ENCODE measurements at places on chromosomes 5 and 9.

- DNase-seq, result no peak
Observed at GRCh38 chr5:95350631-95351030, 40.5 kb upstream of the FAM81B start.

DNA sequence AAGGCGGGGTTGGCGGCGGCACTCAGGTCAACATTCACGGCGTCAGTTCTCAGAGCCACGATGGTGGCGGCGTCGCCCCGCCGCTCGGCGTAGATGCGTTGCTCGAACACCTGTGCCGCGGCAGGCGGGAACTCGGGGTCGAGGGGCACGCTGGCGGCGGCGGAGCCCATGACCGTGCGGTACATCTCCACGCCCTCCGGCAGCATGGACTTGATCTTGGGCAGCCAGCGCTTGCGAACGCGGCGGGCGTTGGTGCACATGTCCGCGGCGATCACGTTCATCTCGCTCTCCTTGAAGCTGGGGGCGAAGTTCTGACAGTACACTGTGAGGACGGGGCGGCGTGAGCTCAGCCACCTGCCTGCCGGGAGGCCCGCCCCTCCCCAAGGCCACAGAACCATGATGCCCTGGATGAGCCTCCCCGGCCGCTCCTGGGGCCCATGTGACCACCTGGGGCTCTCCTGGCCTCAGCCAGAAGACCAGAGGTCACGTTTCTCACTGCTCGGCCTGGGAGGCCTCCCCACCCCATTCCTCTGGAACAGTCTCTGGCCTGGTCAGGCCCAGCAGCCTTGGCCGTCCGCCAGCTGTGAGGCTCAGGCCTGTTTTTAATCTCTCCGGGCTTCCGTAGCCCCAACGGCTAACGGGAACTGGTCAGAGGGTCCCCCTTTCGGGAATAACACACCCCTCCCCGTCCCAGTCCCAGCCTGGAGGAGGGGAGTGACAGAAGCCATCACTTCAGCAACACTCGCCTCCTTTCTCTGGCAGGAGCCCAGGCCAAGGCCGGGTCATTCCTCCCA, 50.7 kb upstream of the UBAC1 start:
- no peak for DNase-seq

- DNase-seq, result no peak
Observed at GRCh38 chr9:4923141-4923540, 61.9 kb upstream of the JAK2 start.

GRCh38 chr5:181170237-181170825, 22.9 kb downstream of the OR2V2 start:
- DNase-seq, result no peak

DNA sequence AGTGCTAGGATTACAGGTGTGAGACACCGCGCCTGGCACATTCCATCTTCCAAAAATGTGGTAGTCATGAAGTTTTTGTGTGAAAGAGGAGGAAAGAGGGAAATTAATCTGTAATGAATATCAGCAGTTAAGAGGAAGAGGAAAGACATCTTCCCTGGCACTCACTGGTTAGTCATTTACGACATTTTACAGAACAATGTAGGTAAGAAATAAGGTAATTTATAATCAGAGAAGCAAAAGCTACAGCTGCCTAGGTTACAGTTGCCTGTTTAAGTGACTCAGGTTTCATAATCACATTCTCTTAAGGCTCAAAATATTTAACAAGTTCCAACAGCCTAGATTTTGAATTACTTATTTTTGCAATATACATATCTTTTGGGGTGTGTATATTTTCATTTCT, 26.9 kb downstream of the CNOT6 start:
- DNase-seq, result no peak

DNA sequence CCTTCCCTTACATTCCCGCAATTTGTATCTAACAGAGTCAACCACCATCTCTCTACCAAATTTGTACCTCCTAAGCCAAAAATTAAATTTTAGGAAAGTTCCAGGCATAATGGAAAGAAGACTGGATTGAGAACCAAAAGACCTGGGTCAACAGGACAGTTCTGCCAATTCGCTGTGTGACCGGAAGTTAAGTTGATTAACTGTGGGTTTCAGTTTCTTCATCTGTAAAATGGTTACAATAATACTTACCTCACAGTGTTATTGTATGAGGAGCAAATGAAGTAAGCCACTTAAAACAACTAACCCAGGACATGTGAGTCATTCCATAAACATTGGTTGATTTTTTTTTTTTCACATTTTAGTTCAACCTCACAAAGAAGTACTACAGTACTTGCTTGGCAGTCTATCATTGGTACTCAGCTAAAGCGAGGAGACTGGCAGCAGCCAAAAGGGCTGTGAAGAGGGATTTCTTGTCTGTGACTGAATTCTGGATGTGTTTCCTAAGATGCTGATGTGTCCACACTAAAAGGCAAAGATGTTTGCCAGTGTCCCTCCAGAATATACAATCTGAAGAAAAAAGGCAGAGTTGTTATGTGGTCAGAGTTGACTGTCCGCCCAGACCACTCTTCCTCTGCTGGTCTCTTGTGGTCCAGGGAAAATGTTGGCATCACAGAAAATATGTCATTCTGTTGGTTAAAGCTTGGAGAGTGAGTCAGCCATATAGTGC, 198.6 kb downstream of the TLE1 start:
- no peak for DNase-seq

DNA sequence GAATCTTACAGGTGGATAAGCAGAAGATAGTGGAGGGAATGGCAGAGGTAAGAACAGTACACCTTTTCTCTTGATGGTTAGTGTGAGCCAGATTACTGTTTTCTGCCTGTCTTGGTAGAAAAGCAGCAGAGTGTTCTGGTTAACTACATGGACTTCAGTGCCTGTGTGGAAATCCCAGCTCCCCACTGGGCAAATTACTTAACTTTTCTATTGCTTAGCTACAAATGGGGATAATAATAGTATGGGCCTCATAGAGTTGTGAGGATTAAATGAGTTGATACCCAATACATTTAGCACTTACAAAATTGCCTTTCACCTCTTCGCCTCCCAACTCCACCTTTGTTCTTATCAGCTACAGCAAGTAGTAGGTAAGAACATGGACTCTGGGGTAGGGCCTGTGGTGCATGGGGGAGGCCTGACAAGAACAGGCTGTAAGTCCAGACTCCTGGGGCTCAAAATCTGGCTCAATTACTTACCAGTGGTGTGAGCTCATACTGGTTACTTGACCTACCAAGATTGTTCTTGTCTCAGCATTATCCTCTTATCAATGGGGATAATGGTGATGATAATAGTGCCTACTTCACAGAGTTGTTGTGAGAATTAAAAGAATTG, 125.1 kb downstream of the LIFR start:
- DNase-seq, result no peak

DNA sequence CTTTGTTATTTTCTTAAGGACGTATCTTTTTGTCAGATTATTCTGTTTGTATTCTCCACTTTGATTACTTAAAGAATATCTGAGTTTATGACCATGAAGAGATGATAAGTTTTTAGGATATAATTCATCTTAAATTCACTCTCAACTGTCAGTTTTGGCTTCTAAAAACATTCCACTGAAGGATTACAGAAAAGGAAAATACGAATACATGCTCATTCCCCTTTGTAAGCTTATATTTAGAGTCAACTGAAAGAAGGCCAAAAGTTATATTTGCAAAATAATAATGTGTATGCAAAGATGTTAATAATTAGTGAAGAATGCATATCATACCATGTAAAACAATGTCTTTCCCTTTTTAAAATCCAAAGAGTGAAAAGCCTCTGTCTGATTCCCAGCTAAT, 52.5 kb downstream of the ZNF474 start:
- DNase-seq, result no peak

DNA sequence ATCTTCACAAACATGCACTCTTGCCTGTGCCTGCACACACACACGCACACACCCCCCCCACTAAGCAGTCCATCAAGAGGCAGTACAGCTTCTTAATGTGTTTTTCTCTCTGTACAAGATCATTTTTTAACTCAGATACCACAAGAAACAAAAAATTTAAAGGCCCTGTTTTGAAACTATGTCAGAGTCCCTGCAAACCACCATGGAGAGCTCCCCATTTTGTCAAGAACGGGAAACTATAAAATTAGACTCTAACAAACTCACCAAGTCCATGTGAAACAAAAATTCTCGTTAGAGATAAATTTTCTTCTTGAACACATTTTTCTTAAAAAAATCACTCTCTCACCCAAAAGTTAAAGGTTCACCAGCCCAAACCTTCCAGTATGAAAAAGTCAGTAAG, 86.3 kb downstream of the ELAVL2 start:
- DNase-seq, result no peak

DNA sequence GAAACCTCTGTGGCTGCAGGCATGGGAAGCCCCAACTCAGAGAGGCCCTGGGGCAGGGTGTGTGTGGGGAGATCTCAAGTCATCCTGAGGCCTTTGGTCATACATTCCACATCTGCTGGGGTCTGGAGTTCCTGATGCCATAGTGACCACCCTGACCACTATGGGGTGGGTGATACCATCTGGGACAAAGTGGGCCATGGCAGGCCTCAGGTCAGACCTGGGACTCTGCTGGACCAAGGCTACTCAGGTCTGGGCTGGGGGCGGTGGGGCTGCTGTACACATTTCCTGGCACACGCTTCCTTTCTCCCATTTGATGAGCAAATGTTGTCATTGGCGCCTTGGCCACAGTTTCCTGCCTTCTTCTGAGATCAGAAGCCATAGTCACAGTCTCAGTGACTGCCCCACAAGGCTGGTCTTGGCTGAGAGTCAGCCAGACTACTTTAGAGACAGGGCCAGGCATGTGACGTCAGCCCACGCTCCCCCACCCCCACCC, 15.1 kb upstream of the ACSL6 start:
- no peak for DNase-seq

- peak; percentile 74 for DNase-seq
Observed at GRCh38 chr9:94157050-94157801, 73.0 kb downstream of the PTPDC1 start.

GRCh38 chr5:130116462-130116861, 212.2 kb downstream of the CHSY3 start:
- no peak for DNase-seq

DNA sequence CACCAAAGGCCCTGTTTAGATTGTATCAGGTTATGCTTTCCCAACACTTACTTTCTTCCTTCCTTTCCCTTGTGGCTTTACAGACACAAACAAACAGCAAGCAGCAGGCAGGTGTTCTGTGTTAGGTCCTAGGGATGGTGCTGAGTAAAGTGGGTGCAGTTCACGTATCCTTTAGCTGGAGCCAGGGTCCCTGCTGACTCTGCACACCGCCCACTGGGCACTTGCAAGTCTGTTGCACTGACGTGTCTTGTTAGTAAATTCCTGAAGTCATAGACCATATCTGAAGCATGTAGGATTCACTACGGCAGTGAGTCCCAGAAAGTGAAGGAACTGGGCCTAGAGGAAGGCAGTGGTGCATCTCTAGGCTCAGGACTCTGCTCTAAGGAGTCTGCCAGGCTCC, 96.5 kb downstream of the DAPK1 start:
- DNase-seq, result peak; percentile 59

GRCh38 chr5:16702964-16703363, 86.2 kb upstream of the RETREG1 start:
- no peak for DNase-seq

- DNase-seq, result no peak
Observed at GRCh38 chr5:143093452-143094086, 309.9 kb downstream of the NR3C1 start.

- DNase-seq, result no peak
Observed at GRCh38 chr9:113989017-113989713, 88.9 kb downstream of the AMBP start.

DNA sequence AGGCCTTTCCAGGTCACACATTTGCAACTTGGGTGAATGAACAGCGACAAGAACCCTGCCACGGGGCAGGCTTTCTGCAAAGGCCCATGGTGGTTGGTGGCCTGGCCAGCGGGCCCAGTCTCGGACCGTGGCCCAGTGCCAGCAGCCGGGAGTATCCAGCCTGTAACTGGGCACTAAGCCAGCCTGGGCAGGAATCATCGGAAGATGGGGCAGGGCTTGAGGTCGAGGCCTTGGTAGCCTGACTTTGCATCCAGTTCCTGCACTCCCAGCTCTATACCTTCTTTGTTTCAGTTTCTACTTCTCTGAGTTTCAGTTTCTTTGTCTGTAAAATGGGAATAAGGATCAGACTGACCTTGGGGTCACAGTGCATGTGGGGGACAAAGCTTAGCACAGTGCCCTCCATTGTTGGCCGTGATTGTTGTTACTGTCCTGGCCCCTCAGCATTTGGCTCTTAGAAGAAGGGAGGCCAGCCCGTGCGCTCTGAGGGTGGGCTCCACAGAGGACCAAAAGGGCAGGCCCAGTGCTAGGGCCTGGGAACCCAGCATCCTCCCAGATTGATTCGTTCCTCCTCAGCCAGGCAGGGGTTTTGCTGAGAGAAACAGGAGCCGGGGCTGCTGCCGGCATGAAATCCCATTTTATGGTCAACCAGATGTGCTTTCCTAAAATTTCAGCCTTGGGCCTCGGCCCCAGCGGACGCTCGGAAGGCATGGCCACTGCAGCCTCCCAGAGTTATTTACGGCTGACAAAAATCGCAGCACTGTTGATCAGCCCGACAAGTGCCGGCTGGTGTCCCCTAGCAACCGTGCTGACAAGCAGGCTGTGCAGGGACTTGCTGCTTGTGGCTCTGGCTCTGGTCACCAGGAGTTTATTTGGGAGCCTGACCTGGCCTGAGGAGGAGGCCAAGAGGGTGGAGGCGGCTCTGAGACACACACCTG, 43.6 kb downstream of the JADE2 start:
- no peak for DNase-seq

DNA sequence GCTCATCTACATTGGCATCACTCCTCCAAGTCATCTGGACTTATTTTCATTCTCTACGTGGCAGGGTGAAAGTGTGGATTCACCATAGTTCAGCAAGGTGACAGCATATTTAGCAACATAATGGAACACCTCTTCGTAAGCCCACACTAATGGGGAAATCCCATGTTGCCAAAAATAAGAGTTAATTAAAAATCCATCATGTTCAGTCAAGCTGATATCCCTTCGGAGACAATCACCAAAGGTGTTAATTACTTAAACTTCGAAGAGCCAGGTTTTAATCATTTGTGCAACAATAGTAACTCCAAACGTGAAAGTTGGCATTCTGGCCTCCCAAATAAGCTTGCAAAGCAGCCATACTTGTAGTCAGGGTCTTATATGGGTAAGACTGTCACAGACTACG, 242.9 kb downstream of the NSG2 start:
- DNase-seq, result no peak

GRCh38 chr9:112081918-112082729, 93.0 kb downstream of the SUSD1 start:
- DNase-seq, result no peak

DNA sequence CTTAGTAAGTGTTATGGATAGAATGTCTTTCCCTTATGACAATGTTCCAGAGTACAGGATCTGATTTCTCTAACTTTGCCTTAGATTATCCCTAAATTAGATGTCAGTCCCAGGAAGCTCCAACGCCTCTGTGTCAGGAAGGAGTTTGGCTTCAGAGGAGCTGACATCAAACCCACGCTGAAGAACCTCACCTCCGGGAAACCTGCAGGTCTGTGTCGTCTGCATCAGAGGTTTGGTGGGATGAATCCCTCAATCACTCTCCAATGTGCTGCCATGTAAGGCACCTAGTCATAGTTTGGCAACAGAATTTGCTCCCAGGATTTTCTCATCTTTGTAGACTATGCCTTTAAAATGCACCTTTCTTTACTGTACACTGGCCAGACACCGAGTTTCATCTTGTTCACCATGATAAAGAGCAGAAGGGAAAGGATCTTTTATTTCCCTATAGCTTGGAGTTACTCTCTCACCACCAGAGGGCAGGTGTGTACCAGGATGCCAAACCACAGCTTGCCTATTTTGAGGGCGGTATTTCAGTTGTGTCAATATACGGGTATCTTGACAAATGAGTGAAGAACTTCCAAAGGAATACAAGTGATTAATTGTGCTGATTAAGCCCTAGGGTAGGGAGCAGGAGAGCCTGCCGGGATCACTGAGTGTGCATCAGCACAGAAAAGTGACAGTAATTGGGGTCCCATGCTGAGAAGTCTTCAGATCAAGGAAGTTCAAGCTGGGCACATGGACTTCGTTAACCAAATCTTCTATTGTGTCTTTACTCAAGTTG, 23.4 kb downstream of the MINAR2 start:
- DNase-seq, result peak; percentile 41

All from inflammatory macrophage (primary cell).